ENCODE measurements at places on chromosomes 2 and 18.

GRCh38 chr2:57434441-57434840, 612.2 kb upstream of the VRK2 start:
- H3K4me3 ChIP-seq = no peak overlapping the region
- no peaks in the 10 kb centered on the region for H3K27me3 ChIP-seq

GRCh38 chr2:60489289-60489688, 64.2 kb downstream of the BCL11A start:
- DNase-seq = no peak
- no peaks in the 10 kb centered on the region for H3K36me3 ChIP-seq
- H3K27me3 ChIP-seq = no peaks in the 10 kb centered on the region

GRCh38 chr2:185668710-185669109, 69.9 kb upstream of the FSIP2 start:
- H3K27me3 ChIP-seq = no peaks in the 10 kb centered on the region
- no peak overlapping the region for H3K27ac ChIP-seq
- H3K4me1 ChIP-seq = no peaks in the 10 kb centered on the region
- DNase-seq = no peak

DNA sequence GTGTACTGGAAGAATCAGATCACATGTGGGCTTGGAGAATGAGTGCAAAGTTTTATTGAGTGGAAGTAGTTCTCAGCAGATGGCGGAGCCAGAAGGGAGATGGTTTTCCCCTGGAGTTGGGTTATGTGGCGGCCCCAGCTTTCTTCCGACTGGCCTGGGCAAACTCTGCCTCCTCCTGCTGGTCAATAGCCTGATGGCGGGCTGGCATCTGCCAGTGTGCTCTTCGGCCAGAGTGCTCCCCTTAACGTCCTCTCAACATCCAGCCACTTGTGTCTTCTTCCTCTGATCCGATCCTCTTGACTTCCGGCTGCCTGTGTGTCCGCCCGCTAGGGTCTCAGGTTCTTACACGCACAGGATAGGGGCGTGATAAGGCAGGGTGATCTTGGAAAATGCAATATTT, 741.3 kb downstream of the RNF144A start:
- no peak overlapping the region for H3K4me3 ChIP-seq
- H3K36me3 ChIP-seq = no peaks in the 10 kb centered on the region
- no peaks in the 10 kb centered on the region for H3K27me3 ChIP-seq
- DNase-seq = no peak

DNA sequence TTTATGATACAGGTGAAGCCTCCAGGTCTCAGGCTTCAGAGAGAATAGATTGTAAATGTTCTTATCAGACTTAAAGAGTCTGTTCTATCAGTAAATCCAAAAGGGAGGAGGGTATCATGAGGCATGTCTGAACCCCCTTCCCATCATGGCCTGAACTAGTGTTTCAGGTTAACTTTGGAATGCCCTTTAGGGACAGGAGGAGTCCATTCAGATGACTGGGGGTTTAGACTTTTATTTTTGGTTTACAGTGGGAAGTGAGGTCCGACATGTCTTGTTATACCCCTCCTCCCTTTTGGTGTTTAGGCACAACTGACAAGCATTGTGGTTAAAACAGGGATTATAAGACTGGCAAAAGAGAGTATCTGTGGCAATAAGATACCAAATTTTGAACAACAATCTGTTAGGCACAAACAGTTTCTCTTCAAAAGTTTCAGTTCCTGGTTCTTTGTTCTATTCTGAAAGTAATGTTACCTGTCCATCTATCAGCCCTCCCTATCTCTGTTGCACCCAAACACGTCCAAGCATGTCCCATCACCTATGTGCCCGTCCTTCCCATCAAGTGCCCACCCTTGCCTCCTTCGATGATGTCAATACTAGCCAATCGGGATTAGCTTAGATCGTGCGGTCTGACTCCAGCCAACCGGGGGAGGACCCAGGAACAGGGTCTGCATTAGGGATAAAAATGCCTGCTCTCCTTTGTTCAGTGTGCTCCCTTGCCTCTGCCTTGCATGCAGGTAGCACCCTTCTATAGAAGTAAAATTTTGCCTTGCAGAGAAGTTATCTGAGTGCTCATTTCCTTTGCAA, 16.4 kb downstream of the TCF23 start:
- H3K4me3 ChIP-seq = no peak overlapping the region
- H3K4me1 ChIP-seq = peaks cover 4% of the 10 kb centered on the region
- no peak for DNase-seq
- H3K27me3 ChIP-seq = no peaks in the 10 kb centered on the region
- H3K27ac ChIP-seq = no peak overlapping the region
- H3K36me3 ChIP-seq = no peaks in the 10 kb centered on the region

- peak within 1 kb of the TSS; percentile 39 for H3K4me3 ChIP-seq
- no peaks in the 10 kb centered on the region for H3K27me3 ChIP-seq
- H3K36me3 ChIP-seq = no peaks in the 10 kb centered on the region
- DNase-seq = peak; percentile 28
Measured at GRCh38 chr2:157257312-157258252, at the start of gene GALNT5. Gene GALNT5 (plus strand): TSS chr2:157257705. CDS start chr2:157258083, 378 bp downstream.

DNA sequence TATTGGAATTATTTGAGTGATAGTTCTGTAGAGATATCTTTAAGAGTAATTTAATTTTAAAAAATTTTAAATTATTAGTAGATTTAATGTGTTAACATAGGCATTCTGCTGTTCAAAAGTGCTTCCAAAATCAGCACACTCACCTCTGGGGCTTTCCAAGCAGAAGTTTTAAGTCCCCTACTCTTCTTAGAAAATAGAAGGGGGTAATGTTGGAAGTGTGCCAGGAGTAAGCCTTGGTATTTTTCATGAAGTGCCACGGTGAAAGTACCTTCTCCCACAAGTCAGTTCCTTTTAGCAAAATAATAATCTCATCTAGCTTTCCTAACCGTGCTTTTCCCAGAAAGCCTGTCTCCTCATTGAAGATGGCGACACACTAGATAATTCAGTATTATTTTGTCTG, 3.9 kb upstream of the TNFRSF11A start:
- no peaks in the 10 kb centered on the region for H3K36me3 ChIP-seq
- no peak overlapping the region for H3K27ac ChIP-seq
- peaks cover 17% of the 10 kb centered on the region for H3K4me1 ChIP-seq
- peaks cover 21% of the 10 kb centered on the region for H3K27me3 ChIP-seq
- no peak overlapping the region for H3K4me3 ChIP-seq
- DNase-seq = no peak

- DNase-seq = no peak
- H3K27me3 ChIP-seq = no peaks in the 10 kb centered on the region
- H3K4me3 ChIP-seq = no peak overlapping the region
- H3K36me3 ChIP-seq = no peaks in the 10 kb centered on the region
- no peak overlapping the region for H3K27ac ChIP-seq
- no peaks in the 10 kb centered on the region for H3K4me1 ChIP-seq
Measured at GRCh38 chr2:214649440-214650205, 159.9 kb downstream of the BARD1 start.

DNA sequence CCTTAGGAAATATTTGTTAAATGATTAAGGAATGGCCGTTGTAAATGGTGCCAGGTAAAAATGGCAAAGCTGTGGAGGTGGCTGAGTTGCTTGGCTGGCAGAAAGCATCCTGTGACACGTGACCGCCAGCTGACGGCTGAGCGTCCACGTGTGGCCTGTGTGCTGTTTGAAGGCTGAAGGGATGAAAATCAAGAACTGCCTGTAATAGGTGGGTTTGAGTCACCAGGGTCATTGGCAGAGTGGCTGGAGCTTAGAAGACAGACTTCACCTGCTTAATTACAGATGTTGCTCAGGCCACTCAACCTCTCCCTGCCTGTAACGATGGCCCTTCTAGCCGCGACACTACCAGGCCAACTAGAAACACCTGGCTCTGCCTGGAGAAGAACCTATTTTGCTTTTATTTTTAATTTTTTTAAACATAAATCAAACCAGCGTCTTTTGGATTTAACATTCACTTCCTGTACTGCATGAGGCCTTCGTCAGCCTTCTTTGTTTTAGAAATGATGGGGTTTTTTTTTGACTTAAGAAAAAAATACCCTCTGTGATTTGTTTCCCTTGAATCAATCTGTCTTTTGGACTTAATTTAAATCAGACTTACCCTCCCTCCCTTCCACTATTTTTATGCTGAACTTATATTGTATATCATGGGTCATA, 206.5 kb downstream of the PRKCE start:
- peaks cover 19% of the 10 kb centered on the region for H3K4me1 ChIP-seq
- peak overlapping the region; percentile 50 for H3K27ac ChIP-seq
- H3K4me3 ChIP-seq = no peak overlapping the region
- H3K36me3 ChIP-seq = no peaks in the 10 kb centered on the region

DNA sequence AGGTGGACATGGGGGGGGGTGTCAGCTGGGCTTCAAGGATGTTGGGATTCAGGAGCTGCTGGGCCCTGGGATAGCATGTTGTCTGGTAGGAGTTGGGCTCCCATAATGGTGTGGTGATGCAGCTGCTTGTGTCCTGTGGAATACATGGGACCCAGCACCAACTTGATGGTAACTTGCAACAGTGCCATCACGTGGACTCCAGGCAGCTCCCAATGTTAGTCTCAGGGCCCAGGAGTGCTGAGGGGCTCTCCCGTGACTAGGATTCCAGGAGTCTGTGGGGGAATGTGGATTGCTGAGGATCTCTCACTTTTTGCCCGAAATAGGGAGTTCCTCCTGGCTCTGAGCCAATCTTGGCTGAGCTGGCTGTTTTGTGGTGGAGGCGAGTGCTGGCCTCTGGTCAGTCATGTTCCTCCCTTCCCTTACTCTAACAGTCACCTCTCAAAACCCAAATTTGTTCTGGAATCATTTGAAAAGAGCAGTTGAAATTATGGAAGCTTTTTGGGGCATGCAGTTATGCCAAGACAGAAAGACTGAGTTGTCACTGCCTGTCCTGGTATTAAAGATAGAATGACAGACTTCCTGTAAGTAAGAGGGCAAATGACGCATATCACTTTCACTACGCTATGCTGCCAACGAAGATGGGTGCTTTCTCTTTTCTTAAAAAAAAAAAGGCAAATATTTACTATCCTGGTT, 607.1 kb downstream of the ADCYAP1 start:
- no peaks in the 10 kb centered on the region for H3K4me1 ChIP-seq
- DNase-seq = no peak
- H3K4me3 ChIP-seq = no peak overlapping the region
- H3K27ac ChIP-seq = no peak overlapping the region
- no peaks in the 10 kb centered on the region for H3K27me3 ChIP-seq

GRCh38 chr2:241314226-241315092, 1.0 kb downstream of the HDLBP start:
- H3K4me1 ChIP-seq = peaks cover 27% of the 10 kb centered on the region
- H3K27me3 ChIP-seq = no peaks in the 10 kb centered on the region
- H3K27ac ChIP-seq = peak overlapping the region; percentile 97
- no peak for DNase-seq
- H3K36me3 ChIP-seq = no peaks in the 10 kb centered on the region

- no peak for DNase-seq
- H3K27ac ChIP-seq = no peak overlapping the region
- H3K4me3 ChIP-seq = no peak overlapping the region
- no peaks in the 10 kb centered on the region for H3K36me3 ChIP-seq
- peaks cover 8% of the 10 kb centered on the region for H3K27me3 ChIP-seq
- H3K4me1 ChIP-seq = no peaks in the 10 kb centered on the region
Measured at GRCh38 chr18:43271593-43272432, 5.5 kb downstream of the SYT4 start.

- H3K27ac ChIP-seq = no peak overlapping the region
- no peaks in the 10 kb centered on the region for H3K36me3 ChIP-seq
- no peak overlapping the region for H3K4me3 ChIP-seq
- H3K27me3 ChIP-seq = no peaks in the 10 kb centered on the region
Measured at GRCh38 chr18:53534203-53534602, 690.3 kb downstream of the MBD2 start.

GRCh38 chr2:137357634-137358033, 592.3 kb downstream of the THSD7B start:
- no peaks in the 10 kb centered on the region for H3K27me3 ChIP-seq
- no peak overlapping the region for H3K27ac ChIP-seq
- H3K4me1 ChIP-seq = no peaks in the 10 kb centered on the region
- DNase-seq = no peak

DNA sequence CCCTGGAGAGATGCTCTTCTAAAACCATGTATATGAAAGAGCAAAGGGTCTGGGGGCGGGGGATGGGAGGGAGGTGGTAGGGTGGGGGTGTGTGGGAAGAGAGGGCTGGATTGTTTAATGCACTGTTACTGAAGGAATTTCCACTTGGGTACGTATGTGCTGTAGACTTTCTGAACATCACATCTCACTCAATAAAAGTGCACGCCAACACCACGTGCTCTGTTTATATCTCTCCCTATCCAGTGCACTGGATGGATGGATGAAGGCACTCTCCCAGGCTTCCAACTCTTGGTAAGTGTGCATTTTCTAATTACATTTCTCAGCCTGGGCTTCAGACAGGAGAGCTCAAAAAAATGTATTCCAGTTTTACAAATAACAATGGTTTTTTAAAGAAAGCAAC, 184.3 kb upstream of the SIX2 start:
- no peaks in the 10 kb centered on the region for H3K4me1 ChIP-seq
- DNase-seq = no peak
- no peak overlapping the region for H3K27ac ChIP-seq

DNA sequence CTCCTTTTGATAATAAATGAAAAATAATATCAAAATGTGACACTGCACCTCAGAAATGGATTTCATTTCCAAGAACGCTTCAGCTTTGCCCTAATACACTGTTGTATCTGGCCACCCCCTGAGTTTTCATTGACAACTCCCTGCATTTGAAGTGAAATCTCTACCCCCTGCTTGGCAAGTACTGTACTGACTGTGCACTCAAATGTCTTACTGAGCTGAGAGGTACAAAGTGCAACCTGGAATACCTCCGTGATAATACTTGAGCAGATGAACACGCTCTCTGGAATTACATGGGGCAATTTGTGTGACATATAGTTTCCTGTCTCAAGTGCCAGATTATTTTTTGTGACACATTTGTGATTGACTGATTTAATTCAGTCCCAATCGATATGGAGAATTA, 231.1 kb downstream of the LRP1B start:
- DNase-seq = no peak
- H3K27ac ChIP-seq = no peak overlapping the region
- H3K27me3 ChIP-seq = no peaks in the 10 kb centered on the region
- no peaks in the 10 kb centered on the region for H3K4me1 ChIP-seq

GRCh38 chr2:40428439-40428838, 23.5 kb downstream of the SLC8A1 start:
- no peaks in the 10 kb centered on the region for H3K36me3 ChIP-seq
- H3K4me3 ChIP-seq = no peak overlapping the region
- no peaks in the 10 kb centered on the region for H3K27me3 ChIP-seq
- peaks cover 12% of the 10 kb centered on the region for H3K4me1 ChIP-seq
- no peak overlapping the region for H3K27ac ChIP-seq
- no peak for DNase-seq

DNA sequence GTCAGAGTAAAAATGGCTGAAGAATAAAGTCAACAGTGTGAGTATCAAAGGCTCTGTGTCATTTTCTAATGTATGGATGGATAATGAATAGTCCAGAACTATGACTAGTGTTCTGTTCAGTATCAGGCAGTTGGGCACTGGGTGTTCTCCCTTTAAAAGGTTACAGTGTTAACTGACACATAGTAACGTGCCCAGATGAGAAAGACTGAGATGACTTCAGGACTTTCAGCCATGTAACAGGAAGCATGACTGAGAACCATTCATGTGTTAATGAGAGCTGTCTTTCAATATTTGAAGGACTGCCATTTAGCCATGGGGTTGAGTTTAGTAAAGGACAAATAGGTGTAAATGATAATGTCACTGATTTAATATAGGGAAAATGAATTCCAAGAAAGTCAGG, 187.1 kb downstream of the GULP1 start:
- no peaks in the 10 kb centered on the region for H3K36me3 ChIP-seq
- H3K27me3 ChIP-seq = no peaks in the 10 kb centered on the region
- H3K27ac ChIP-seq = no peak overlapping the region
- no peak overlapping the region for H3K4me3 ChIP-seq
- DNase-seq = no peak

- no peak overlapping the region for H3K4me3 ChIP-seq
- H3K27ac ChIP-seq = no peak overlapping the region
- no peaks in the 10 kb centered on the region for H3K27me3 ChIP-seq
- peaks cover 9% of the 10 kb centered on the region for H3K4me1 ChIP-seq
Measured at GRCh38 chr18:58098706-58099105, 54.7 kb downstream of the NEDD4L start.
